Lower leg skin (tissue), 4 donors: ENCODE measurements at places on chromosomes 16 and 17.

DNA sequence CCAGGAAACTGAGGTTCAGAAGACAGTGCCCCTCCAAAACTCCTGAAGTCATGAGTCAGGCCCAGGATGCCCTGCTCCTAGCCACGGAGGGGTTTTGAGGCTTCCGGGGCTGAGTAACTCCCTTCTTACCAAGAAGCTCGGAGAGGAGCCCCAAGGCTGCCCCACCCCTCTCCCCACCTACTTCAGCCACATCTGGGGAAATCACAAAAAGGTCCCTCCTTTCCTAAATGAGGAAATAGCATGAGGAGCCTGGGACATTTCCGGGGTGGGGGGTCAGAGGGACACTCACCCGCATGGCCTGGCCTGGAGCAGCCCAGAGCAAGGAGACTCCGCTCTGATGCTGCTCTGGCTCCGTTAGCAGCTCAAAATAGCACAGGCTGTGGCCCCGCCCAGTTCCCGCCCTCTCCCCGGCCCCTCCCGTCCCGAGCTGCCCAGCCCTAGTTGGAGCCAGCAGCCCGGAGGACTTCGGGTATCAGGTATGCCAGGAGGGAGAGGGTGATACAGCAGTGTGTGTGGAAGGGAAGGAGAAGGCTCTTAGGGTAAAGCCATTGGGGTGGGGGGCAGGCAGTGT, 40.1 kb downstream of the MYO18A start:
- peak; percentile 97 for DNase-seq

DNA sequence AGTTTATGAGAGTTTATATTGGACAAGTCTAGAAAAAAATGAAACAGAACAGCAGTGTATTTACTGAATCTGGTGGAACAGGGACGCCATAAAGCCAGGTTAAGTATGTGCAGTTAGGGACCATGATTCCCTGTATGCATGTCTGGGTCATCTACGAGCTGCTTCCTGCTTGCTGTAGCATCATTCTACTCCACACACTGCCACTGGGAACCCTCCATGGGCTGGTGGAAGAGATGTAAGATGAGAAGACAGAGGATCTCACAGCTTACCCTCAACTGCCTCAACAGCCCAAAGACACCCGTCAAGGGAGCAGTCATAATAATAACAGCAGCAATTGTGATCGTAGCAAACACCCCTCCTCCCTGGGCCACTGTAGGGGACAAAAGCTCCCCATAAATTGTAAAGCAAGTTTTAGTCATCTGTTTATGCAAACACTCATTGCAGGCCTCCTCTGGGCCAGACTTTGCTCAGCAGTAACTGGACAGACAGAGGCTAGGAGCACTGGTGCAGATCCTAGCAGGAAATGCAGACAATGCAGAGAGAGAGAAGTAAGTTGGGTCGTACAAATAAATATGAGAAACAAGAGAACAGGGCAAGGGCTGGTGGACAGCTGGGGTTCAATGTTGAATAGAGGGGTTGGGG, 188.0 kb downstream of the SOX9 start:
- DNase-seq: no peak

- no peak for DNase-seq
Observed at GRCh38 chr16:73753931-73754330, 542.7 kb upstream of the PSMD7 start.

DNA sequence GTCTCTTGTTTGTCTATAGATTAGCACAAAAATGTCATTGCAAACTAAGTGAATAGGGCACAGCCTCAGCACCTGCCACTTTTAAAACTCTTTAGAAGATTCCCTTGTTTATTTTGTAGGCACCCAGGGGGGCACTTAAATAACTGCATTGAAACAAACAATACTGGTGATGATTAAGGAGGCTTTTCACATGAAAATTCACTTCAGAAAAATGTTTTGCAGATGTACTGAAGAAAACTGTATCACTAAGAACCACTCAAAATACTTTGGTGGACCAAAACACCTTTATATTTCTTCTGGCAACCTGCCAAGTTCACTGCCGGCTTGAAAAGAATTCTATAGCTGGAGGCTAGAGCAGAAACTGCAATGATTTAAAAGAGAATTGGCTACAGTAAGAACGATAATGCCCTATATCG, 281.5 kb downstream of the TOX3 start:
- DNase-seq: no peak

DNA sequence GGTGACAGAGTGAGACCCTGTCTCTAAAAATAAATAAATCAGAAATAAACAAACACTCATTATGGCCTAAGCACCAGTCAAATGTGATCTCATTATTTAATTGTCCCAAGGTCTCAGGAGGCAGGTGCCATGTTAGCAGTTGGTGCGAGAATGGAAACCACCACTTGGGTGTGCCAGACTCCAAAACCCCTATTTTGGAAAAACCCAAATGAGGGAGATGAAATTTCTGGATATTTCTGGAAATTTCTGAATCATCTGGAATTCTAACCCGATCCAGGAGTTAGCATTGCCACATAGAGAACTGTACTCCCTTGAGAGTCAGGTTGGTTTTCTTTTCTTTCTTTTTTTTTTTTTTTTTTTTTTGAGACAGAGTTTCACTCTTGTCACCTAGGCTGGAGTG, 264.0 kb downstream of the XYLT1 start:
- no peak for DNase-seq

GRCh38 chr17:77915594-77916021, 42.9 kb upstream of the TNRC6C start:
- DNase-seq: no peak

GRCh38 chr16:79532785-79533184, 67.8 kb downstream of the MAF start:
- no peak for DNase-seq

GRCh38 chr17:5516060-5516792, 29.9 kb downstream of the MIS12 start:
- DNase-seq: no peak

DNA sequence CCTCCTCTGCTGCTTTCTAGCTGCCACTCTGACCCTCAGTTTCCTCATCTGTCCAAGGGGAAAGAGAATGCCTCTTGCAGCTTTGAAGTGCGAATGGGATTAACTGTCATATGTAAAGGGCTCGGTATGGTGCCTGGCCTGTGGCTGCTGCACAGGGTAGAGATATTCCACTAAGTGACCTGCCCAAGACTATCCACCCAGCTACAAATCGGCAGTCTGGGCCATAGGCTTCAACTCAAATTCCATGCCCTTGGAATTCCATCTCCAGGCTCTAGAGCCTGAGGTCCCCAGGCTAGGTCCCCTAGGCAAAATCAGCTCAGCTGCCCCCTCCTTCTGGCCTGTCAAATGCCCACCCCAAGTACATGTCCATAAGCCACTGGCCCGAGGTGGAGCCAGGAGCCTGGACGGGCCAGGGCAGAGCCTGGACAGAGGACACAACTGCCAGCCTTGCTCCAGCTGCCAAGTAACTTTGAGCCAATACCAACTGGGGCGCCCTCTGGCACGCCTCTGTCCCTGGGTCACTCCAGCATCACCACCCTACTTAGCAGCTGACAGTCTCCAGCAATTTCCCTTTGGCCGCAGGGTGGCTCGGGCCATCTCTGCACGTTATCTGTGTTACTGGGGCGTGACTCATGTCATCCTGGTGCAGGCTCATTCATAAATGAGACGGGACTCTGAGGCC, 57.2 kb downstream of the SDK2 start:
- no peak for DNase-seq

- peak; percentile 64 for DNase-seq
Observed at GRCh38 chr17:78081551-78081950, 47.0 kb downstream of the TMC6 start.

GRCh38 chr16:81029930-81030604, 5.6 kb upstream of the ATMIN start:
- no peak for DNase-seq

- no peak for DNase-seq
Observed at GRCh38 chr16:87929986-87930385, 6.3 kb downstream of the CA5A start.

- no peak for DNase-seq
Observed at GRCh38 chr17:57552114-57552624, 192.9 kb downstream of the CCDC182 start.
